Activated CD8-positive, alpha-beta memory T cell treated with anti-CD3 and anti-CD28 coated beads, Interleukin-2, amount 50 U/mL, for 48 hours (primary cell): ENCODE measurements at places on chromosomes 4 and X.
A peak's percentile ranks its signal among the peaks of the same experiment; 100 is the strongest.

- no peak for DNase-seq
Measured at GRCh38 chr4:26067035-26067434, 153.0 kb downstream of the SMIM20 start.

DNA sequence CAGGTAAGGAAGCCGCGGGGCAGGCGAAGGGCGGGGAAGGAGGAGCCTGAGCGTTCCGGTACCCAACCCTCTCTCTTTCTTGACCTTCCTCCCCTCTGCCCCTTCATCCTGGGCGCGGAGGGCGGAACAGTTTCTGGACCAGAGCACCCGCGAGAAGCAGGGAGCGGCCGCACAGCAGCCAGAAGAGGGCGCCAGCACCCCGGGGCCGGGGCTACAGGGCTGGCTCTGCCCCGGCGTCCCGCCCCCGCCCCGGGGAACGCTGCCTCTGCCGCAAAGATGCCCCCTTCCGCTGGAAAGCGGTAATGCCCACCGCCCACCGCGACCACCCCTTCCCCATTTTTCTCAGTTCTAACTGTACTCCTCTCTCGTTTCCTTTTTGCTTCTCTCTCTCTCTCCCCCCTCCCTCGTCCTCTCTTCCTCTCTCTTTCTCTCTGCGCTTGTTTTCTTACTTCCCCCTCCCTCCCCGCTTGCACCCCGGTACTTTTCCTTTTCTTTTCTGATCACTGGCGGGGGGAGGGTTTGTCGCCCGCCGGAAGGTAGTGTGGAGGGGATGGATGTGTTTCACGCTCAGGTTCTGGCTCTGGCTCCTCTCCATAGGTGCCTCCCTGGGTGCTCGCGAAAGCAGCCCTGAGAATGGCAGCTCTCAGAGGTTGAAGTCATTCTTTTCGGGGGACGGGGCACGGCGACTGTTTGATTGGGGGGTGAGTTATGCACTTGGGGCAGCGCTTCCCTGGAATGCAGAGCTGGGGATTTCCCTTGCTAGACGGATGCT lies 13.1 kb upstream of the PRDM8 start:
- peak; percentile 97 for DNase-seq

GRCh38 chr4:66246643-66247042 lies 576.4 kb upstream of the EPHA5 start:
- DNase-seq = no peak

GRCh38 chr4:105369988-105370387 lies 103.9 kb downstream of the PPA2 start:
- DNase-seq = no peak

GRCh38 chr4:905485-906338 lies 26.4 kb downstream of the GAK start:
- no peak for DNase-seq

DNA sequence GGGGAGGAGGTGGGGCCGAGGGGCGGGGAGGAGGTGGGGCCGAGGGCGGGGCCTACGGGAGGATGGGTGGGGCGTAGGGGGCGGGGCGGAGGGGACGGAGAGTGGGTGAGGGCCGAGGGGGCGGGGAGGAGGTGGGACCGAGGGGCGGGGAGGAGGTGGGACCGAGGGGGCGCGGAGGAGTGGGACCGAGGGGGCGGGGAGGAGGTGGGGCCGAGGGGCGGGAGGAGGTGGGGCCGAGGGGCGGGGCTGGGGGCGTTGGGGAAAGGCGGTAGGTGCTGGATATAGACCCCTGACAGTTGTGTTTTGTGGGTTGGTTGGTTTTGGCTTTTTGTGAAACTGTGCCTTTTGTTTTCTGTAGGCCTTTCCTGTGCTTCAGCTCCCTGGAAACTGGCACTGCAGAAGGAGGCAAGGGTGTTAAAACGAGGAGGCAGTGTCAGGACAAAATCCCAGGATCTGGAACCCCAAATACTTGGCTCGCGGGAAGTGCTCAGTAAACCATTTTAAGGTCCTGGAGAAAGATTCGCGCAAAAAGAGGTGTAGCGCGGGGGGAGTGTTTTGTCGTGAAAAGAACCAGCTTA lies 580 bp upstream of the MMGT1 start:
- DNase-seq = peak; percentile 74

DNA sequence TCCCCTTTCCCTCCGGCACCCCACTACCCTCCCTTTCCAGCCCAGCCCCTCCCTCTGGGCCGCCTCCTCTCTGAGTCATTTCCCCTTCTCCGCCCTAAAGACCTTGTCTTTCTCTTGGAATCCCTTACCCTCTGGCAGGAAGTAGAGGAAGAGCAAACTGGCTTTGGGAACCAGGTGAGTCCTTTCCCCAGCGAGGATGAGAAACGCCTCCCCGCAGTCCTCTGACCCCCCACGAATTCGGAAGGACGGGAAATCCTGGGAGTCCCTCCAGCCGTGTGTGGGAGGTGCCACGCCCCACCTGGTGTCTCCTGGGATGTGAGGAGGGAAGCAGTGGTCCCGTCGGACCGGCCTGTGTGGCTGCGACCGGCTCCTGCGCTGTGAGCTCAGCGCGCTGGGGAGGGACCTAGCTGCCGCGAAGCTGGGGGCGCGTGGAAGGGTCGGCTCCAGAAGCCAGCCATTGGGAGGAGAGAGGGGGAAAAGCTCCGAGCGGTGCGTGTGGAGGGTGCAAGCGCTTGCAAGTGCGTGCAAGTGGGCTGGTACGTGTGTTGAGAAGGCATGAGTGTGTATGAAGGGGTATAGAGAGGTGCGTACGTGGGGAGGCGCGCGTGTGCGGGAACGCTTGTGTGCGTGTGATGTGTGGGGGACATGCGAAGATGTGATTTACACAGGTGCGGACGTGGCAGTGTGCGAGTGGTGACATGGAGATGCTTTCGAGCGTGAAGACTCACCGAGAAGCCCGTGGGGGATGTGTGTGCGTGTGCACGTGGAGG lies 46.3 kb downstream of the TEX13B start:
- no peak for DNase-seq

DNA sequence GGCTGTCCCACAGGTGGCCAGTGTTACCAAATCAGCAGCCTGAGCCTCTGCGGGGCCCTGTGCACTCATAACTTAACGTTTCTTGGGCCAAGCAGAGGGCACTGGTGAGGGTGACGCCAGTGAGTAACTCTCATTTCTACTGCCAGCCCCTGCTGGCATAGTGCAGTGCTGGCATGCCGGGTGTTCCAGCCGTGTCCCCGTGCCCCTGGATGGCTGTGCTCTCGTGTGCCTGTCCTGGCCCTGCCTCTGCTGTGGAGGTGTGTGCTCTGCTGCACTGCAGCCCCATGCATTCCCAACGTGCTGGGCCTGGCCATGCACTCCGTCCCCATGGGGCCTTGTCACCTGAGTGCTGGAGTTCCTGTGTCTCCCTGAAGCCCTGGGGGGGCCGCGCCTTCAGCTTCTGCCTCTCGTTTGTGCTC lies 14.7 kb downstream of the TBC1D14 start:
- no peak for DNase-seq

DNA sequence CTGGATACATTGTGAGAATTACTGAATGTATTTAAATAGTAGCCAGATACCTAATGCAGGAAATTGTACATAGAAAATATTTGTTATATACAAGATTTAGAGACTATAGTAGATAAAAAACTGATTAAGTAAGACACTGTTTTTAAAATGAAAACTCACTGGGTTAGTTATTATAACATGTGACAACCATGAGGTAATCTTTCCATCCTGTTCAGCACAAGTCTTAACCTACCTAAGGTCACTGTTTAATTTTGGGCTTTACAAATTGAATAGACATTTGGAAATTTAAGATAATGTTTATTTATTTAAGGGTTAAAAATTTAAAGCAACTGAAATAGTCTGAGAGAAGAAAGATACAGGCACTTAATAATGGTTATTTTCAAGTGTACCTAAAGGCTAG lies 102.1 kb downstream of the STIM2 start:
- no peak for DNase-seq

DNA sequence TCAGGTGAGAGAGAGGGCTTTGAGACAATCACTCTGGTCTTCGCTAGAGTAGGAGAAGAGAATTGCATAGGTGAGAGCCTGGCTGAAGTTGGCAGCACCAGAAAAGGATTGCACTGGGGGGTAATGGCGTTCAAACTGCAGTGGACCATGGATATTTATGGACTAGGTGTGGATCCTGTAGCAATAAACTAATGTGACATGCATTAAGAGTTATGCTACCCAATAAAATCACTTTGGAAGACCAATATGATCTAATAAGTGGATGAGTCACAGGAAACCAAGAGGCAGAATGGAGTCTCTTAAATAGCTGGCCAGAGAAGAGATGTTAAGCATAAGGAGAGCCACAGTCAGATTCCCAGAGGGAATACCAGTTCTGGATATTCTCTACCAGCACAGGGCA lies 259.8 kb downstream of the FBXO8 start:
- DNase-seq = no peak

DNA sequence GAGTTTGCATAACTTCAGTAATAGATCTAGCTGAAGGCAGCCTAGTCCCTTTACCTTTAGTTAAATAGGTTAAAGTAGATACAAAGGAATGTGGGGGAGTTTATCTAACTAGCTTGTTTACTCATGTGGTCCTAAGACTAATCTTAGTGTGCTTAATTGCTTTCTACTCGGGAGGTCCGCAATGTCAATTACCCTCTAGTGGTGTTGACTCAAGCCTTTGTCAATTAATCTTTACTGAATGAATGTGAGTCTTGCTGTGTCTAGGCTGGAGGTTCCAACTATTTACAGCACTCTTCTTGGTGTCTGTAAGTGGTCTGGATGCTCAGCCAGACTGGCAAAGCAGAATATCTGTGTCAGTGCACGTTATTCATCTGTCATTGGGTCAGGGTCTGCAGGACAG lies 17.9 kb upstream of the YTHDC1 start:
- DNase-seq = no peak

- DNase-seq = peak; percentile 59
Measured at GRCh38 chr4:41256740-41257256, at the start of gene UCHL1. TSS of gene UCHL1 (plus strand) at chr4:41256928. CDS start at chr4:41256977, 49 bp downstream.

- no peak for DNase-seq
Measured at GRCh38 chr4:73615613-73616012, 4.6 kb downstream of the RASSF6 start.

- DNase-seq = no peak
Measured at GRCh38 chr4:184734758-184735157, 862 bp upstream of the CENPU start.

- no peak for DNase-seq
Measured at GRCh38 chr4:95867919-95868318, 28.0 kb downstream of the PDHA2 start.

GRCh38 chr4:24736066-24736465 lies 59.3 kb upstream of the SOD3 start:
- DNase-seq = no peak

DNA sequence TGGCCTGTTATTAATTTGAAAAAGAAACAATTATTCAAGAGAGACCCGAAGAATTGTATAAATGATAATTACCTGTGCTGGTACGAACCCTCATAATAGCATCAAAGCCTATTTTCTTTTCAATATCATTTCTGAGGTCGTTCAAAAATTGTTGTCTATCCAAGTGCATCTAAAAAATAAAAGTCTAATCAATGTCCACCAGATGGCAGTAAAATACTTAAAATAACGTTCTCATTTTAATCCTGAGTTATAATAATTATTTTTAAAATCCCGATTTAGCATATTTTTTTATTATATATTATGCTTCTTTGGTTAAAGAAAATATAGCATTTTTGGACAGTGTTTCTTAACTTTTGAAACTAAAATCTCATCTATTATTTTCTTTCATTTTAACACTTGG lies 55.7 kb downstream of the METTL14 start:
- no peak for DNase-seq

- DNase-seq = no peak
Measured at GRCh38 chrX:133323431-133323830, 91.9 kb downstream of the GPC4 start.

GRCh38 chr4:119113033-119113655 lies 22.5 kb upstream of the MYOZ2 start:
- no peak for DNase-seq

DNA sequence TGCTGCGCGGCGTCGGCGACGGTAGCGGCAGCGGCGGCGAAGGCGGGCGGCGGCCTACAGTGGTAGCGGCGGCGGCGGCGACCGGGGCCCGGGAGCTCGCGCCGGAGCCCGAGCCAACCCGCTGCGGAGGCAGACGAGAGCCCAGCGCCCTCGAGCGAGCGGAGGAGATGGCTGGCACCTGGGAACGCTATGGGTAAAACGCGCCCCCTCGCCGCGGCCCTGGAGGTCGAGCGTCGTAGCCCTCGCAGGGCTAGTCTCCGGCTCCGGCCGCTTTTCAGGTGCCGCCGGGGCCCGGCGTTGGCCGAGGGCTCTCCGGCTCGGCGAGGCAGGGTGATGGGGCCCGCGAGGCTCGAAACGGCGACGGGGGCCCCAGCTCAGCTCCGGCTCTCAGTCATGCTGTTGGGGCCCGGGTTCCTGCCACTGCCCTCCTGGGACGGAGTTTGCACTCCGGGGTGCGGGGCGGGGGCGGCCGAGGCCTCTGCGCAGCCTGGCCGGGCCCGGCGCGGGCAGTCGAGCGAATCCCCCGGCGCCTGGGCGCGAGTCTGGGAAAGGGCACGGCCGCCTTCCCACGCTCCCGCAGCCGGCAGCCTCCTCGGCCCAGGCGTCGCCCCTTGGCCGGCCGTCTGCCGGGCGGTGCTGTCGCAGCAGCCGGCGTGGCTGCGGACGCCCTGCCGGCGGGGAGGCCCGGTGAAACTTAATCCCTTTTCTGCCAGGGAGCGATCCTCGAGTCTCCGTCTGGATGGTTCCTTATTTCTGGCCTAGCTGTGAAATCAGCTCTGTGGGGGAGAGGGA lies 768 bp downstream of the MID2 start:
- peak; percentile 63 for DNase-seq

GRCh38 chrX:130555341-130555740 lies 153.6 kb downstream of the RBMX2 start:
- DNase-seq = no peak

- no peak for DNase-seq
Measured at GRCh38 chr4:113467581-113467980, 294.0 kb downstream of the CAMK2D start.

DNA sequence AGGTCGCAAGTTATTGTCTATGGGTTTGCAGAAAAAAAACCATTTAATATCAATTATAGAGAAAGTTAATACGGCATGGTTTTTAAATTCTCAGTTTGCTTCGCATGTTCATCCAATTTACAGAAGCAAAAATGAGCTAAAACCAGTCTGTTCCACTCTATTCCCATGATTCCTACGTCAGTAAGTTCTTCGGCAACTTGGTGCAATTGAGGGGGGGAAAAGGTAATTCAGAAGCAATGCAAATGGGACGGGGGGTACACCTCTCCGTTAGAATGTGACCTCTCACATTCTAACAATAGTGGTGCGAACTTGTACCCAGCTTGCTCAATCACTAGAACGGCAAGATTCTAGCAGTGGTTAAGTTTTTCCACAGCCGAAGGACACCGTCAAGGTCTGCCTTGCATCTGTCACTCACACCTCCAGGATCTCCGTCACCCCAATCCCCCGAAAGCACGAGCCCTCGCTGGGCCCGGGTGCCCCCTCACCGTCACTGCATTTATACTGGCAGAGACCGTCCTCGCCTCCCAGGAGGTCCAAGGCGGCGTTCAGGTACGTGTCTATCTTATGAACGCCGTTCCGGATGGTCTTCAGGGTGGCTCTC lies 653 bp downstream of the PLA2G12A start:
- no peak for DNase-seq
